Activated T-cell treated with anti-CD3 and anti-CD28 coated beads for 4 hours (primary cell): ENCODE measurements at places on chromosomes 2 and 18.

GRCh38 chr2:54122171-54122935 is 6.9 kb downstream of the ACYP2 start:
- DNase-seq = no peak

DNA sequence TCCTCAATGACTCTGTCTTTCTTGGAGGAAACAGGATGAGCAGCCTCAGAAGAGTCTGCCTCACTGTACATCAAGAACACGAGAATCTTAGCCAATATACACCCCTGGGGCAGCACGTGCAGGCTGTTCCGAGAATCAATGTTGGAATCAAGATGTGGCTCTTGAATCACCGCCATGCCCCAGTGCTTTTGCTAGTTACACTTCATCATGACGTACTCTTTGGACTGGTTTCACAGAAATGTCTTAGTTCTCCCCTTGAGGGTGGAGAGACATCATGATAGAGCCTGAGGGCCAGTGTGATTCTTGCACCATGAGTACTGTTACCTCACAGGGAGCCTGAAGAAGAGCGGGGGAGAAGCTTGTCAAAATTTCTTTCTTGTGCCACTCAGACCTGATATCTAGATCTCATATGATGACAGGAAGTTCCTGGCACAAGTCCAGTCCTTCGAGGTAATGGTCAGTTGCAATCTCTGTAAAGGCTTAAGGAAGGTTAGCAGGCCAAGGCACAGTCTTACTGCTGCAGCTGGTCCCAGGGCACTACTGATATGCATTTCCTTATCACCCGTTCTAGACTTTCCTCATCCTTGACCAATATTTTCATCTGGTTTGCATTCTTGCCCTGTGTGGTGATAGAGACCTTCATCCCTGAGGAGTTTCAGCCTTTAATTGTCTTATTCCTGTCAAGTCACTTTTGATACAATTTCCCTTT is 28.2 kb upstream of the STAT4 start:
- DNase-seq = no peak

DNA sequence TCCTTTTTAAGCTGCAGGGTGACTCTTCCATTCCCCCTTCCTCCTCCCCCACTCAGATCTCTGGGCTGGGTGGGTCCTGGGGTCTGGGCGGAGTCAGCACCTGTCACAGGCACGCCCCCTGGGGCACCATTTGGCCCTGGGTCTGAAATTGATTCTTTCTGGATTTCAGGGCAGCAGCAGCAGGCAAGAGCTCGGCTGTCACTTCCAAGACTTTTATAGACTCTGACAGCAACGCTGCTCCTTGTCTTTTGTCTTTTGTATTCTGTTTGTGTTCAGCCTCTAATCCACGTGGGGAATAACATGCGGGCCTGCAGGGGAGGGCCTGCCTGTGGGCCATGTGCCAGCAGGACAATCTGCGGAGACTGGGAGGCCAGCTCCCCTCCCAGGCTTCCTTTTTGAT is 3.9 kb downstream of the BOD1L2 start:
- DNase-seq = no peak

GRCh38 chr2:214088536-214088935 is 322.3 kb upstream of the VWC2L start:
- DNase-seq = no peak

DNA sequence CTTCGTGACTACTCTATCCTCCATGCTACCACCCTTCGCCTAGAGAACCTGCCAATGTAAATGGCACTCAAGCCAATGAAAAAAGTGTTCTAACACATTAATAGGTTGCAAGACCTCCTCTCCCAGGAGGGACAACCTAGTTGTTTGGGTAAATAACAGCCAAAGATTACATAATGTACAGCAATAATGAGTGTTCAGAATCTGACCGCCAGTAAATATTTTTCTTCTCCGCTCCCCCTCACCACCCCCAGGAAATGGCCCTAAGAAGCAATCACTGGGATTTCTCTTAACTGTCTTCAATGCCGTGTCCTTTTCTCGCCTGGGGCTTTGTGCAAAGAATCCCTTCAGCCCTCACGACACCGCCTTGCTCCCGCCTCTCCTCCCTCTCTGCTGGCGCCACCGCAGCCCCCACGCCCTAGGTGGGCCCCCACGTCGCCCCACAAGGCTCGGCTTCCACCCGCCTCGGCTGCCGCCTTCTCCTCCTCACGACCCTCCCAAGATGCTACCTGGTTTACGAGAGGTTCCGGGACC is 458 bp downstream of the HYCC2 start:
- DNase-seq = no peak

DNA sequence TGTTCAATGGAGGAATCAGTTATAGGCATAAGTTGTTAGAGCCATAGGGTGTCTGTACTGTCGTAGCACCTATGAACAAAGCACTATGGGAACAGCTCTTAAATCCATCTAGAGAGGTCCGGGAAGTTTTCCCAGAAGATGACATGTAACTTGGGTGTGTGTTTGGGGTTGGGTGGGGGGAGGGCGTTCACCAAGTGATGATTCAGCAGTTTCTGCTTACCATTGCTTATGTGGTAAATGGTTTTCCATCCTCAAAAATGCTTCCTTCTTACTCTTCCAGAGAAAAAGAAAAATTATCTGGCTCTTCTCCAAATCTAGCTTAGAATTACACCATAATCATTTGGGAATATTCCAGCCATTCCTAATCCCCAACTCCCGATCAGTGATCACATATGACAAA is 361.1 kb upstream of the ZNF521 start:
- no peak for DNase-seq

GRCh38 chr18:30889519-30890301 is 152.8 kb downstream of the DSC3 start:
- DNase-seq = no peak

- no peak for DNase-seq
Measured at GRCh38 chr2:40439473-40439872, 12.4 kb downstream of the SLC8A1 start.

DNA sequence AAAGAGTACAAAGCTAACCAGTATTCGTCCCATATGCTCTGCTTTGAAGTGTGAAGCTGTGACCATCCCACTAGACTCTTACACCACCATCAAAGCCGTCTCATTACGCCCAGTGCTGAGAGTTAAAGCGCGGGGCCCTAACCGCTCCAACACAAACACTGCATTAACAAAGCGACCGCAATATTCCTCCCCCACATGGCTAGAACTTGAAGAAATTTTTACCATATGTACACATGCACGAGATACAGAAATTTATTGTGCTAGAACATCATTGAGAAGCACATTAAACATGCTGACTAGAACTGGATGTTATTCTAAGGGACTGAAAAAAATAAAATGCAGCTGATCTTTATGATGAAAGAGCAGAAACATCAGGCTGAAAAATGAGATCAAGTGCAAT is 20.5 kb downstream of the FTCDNL1 start:
- DNase-seq = no peak

GRCh38 chr2:171287036-171287571 is 126.4 kb upstream of the TLK1 start:
- no peak for DNase-seq

- DNase-seq = no peak
Measured at GRCh38 chr2:186995092-186995491, 146.1 kb upstream of the ZSWIM2 start.

GRCh38 chr2:139613264-139613663 is 833.1 kb upstream of the NXPH2 start:
- no peak for DNase-seq

GRCh38 chr2:238502088-238502810 is 75.5 kb downstream of the ASB1 start:
- no peak for DNase-seq

DNA sequence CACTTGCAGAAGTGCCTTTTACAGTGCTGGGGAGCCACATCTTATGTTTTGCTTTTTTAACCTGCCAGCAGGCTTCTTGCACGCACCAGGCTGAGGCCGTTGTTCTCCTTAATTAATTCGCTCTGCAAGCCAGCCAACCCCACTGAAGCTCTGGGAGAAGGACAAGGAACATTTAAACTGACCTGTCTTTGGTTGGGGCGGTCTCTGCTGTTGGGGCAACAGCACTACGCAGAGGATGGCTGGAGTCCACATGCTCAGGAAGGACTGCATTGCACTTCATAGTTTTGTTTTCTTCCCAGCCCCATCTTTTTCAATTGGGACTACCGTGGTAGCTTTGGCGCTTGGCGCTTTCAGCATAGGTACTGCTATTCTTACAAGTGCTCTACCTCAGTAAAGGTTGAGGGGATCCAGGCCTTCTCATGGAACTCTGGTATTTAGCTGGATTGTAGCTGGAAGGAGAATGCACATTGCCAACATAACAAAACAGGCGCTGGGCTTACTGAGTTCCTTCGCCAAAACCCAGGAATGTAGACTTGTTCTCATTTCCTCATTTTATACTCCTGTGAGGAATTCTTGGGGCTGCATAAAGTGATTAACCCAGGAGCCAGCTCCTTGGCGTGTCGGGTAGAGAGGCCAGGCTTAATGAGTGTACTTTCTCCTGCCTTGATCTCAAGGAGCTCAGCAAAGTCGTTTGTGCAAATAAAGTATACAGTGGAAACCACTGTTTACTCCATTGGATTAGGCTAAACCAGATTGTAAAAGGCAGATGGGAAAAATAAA is 146.2 kb downstream of the PRKCE start:
- DNase-seq = no peak

- DNase-seq = no peak
Measured at GRCh38 chr2:3960106-3960505, 256.7 kb downstream of the DCDC2C start.

DNA sequence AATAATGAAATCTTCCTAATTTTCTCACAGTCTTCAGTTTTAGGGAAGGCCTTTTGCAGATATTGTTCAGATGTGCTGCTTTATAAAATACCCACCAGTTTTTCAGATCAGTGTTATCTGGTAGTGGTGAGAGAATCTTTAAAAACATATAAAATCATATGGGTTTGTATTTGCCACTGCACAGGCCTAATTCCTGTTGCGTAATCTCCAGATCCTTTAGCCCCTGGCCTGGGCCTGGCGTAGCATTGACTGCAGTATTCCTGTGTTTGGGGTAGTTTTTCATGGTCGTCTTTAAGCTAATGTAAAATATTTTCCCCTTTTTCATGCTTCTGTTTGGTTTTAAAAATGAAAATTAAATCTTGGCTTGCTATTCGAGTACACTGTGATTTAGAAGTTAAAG is 43.2 kb downstream of the TSHZ1 start:
- no peak for DNase-seq

- DNase-seq = no peak
Measured at GRCh38 chr2:49028101-49028500, 126.2 kb downstream of the FSHR start.

GRCh38 chr18:48274301-48274700 is 134.9 kb downstream of the ZBTB7C start:
- DNase-seq = no peak

GRCh38 chr2:112140205-112140802 is 2.1 kb downstream of the FBLN7 start:
- DNase-seq = no peak

DNA sequence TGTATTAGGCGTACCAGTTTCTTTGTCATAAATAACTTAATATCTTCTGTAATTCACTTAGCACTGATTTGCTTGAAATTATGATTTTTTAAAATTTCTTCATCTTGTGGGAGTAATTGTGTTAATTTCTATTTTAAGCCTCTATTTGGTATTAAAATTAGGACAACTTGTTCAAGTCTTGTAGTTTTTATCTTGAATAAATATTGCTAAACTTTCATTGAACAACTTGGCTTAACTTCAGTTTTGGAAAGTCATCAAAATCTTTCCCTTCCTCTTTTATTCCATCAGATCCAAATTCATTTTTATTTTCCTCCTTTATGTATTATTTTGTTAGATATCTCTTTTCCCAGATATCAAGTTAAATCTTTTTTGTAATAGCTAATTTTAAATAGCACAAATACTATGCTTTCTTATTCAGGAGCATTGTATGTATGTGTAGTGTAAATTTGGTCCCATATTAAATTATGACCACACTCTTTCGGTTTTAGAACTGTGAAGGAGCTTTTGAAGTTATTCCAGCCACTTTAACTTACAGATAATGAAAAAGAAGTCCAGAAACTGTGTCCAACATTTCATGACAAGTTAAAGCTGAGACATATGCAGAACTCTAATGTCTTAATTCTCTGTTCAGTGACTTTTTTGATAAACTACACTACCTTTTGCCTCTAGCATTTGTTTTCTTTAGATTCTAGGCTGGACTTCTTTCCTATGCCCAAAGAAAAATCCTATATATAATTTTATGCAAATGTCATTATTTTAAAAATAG is 31.7 kb upstream of the NT5C1B start:
- no peak for DNase-seq

DNA sequence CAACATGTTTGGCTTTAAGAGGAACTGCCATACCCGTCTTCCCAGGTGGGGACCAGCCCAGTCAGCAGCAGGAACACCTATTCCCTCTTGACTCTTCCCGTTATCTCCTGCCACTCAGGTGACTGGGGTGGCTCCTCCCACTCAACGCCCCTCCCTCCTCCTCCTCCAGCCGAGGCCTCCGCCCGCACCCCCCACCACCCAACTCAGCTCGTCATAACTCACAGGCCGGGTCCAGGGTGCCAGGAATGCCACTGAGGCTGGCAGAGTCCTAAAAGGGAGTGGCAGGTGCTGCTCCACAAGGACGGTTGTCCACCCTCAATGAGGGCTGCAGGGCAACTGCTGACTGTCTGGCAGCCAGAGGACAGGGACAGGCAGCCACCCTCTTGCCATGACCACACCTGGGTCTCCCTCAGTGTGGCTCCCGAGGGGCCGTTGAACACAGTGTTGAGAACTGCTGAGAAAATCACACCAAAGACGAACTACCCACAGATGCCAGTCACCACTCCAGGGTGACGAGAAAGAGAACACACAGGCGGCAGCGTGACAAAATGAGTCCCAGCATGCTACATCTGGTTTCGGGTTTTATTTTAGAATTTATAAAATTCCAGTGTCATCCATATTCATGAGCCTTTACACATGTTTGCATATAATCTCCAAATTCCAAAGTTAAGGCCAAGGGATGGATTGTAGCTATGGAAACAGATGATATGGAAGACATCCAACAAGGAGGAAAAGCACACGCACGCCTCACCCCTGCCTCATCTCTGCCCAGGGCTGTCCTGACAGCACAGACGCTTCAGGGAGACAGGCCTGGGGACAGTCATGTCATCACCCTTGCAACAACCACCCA is 38.5 kb downstream of the ANO7 start:
- no peak for DNase-seq

- no peak for DNase-seq
Measured at GRCh38 chr2:206520450-206520849, 77.1 kb downstream of the ADAM23 start.

GRCh38 chr2:119753041-119753929 is 6.4 kb upstream of the PTPN4 start:
- no peak for DNase-seq

GRCh38 chr2:232406556-232407310 is at the start of gene ALPG:
Gene ALPG, plus strand, starts transcription at chr2:232406844. Its CDS starts 51 bp downstream, at chr2:232406895.
- DNase-seq = no peak

DNA sequence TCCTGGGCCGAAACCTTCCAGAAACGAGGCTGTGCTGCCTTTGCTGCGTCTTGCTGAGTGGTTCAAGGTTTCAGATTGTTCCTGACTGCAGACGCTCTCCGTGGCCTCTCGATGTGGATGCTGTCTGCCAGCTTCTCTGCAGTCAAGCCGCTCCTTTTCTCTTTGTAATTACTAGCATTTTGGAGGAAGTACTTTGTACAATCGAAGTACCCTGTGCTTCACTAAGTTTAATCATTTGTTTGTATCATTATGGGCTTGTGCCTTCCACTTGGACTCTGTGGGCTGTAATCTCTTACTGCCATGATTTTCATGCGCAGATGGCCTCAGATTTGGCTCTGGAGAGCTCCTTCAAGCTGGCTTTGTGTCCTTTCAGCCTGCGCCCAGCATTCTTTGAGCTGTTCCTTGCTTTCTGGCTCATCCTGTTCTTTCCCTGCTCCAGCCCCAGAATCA is 49.3 kb downstream of the TRAF3IP1 start:
- no peak for DNase-seq
